Hematopoietic multipotent progenitor cell treated with erythropoietin and hydrocortisone succinate and interleukin-3 and kit ligand, for 17 days (in vitro differentiated cells): ENCODE measurements at places on chromosomes 2 and 18.

GRCh38 chr2:127153691-127154158 is 46.8 kb upstream of the BIN1 start:
- DNase-seq: no peak

GRCh38 chr2:146004462-146004861 is 1484.5 kb upstream of the ZEB2 start:
- DNase-seq: no peak

DNA sequence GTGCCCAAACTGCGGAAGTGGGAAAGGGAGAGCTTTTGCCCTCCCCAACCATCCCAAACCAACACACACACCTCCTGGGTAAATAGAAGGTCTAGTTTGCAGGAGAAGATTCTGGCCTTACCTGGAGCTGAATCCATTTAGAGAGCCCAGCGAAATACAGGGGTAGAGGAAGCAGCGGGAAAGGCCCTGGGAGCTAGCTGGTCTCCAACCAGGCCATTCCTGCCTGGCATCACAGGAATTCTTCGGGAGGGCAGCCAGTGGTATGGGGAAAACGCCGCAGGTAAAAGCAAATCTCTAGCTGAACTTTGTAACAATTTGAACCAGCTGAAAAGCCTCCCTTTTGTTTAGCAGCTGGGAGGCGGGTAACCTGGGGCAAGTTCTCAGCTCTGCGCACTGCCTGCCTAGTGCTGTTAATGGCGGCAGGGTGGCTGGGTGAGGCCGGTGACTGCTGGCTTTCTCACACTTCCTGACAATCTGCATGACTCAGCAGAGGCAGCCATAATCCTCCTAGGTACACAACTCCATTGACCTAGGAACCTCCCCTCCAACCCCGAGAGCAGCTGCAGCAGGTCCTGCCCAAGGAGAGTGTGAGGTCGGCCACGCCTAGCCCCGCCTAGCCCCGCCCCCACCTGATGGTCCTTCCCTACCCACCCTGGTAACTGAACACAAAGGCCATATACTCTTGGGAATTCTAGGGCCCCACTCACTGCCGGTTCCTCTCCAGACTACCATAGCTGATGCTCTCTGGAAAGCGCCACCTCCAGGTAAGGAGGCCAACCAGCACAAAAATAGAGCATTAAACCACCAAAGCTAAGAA is 483.8 kb upstream of the REG3G start:
- no peak for DNase-seq

- no peak for DNase-seq
Measured at GRCh38 chr2:231017231-231017598, 20.1 kb upstream of the C2orf72 start.

GRCh38 chr2:18922276-18922675 is 332.9 kb upstream of the NT5C1B start:
- no peak for DNase-seq

- no peak for DNase-seq
Measured at GRCh38 chr2:9694661-9695234, 64.0 kb upstream of the YWHAQ start.
